H1 (cell line): ENCODE measurements at places on chromosomes 6 and 20. TPM values are rescaled to one million over a fixed set of nuclear protein-coding genes. Genes with fewer than 3 reads are reported as not detected.

GRCh38 chr20:12916699-12917098 lies 92.1 kb upstream of the SPTLC3 start:
- DNase-seq, result no peak

VNN1 gene
- not detected in 2 replicates for total RNA-seq

- DNase-seq, result no peak
Observed at GRCh38 chr6:35454391-35455110, 2.4 kb downstream of the FANCE start.

SFTA2 gene
- total RNA-seq, result not detected in 2 replicates

DNA sequence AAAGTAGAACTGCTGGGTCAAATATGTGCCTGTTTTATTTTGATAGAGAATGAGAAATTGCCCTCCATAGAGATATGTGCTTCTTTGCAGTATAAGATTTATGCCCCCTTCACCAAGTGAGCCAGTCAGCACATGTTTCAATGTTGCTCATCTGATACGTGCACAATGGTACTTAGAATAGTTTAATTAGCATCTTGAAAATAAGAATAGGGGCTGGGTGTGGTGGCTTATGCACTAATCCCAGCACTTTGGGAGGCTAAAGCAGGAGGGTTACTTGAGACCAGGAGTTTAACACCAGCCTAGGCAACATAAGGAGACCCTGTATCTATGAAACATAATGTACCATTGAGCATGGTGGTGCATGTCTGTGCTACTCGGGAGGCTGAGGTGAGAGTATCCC lies 20.3 kb upstream of the C20orf204 start:
- DNase-seq, result no peak

TREM1 gene
- total RNA-seq, result not detected in 2 replicates

GRCh38 chr6:163010145-163010544 lies 282.4 kb downstream of the PACRG start:
- no peak for DNase-seq
